ENCODE measurements at places on chromosomes 1 and 21.

GRCh38 chr21:17726047-17726829 lies 92.9 kb downstream of the C21orf91 start:
- DNase-seq = peak; percentile 7

- no peak for DNase-seq
These were observed 81.8 kb downstream of the WDR64 start for GRCh38 chr1:241733899-241734298.

GRCh38 chr1:113875714-113876113 lies 4.2 kb upstream of the PTPN22 start:
- no peak for DNase-seq

- DNase-seq = no peak
These were observed 14.0 kb downstream of the LAPTM5 start for GRCh38 chr1:30743584-30744059.

DNA sequence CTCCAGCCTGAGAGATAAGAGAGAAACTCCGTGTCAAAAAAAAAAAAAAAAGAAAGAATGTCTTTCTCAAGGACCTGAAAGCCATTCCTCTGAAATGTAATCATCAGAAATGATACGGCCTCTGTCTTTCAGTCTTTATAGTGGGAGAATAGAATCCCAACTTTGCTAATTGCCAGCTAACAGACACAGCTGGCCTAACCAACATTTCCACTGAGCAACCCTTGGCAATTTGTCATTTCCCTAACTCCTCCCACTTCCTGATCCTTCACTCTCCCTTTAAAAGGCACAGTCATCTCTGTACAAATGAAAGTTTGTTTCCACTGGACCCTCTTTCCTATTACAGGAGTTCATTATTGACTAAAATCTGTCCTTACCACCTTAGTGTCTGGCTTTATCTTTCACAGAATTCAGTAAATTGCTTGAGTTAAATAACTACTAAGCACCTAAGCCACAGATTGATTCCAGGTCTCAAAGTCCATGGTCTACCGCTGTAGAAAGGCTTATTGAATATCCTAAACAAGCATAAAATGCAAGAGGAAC lies 4.3 kb upstream of the CBR1 start:
- DNase-seq = peak; percentile 49

- no peak for DNase-seq
These were observed 78.6 kb upstream of the TLR5 start for GRCh38 chr1:223221686-223222085.

GRCh38 chr1:182337736-182338571 lies 53.6 kb downstream of the GLUL start:
- DNase-seq = peak; percentile 31

GRCh38 chr1:53320646-53321045 lies 7.2 kb downstream of the LRP8 start:
- DNase-seq = no peak

- DNase-seq = no peak
These were observed 477.2 kb downstream of the BRINP3 start for GRCh38 chr1:190000365-190000872.

GRCh38 chr1:37666241-37666867 lies 26.0 kb upstream of the CDCA8 start:
- DNase-seq = no peak

GRCh38 chr21:44575307-44576024 lies 1.9 kb downstream of the KRTAP10-4 start:
- no peak for DNase-seq

- no peak for DNase-seq
These were observed 1.2 kb downstream of the CEP170 start for GRCh38 chr1:243253926-243254232.

DNA sequence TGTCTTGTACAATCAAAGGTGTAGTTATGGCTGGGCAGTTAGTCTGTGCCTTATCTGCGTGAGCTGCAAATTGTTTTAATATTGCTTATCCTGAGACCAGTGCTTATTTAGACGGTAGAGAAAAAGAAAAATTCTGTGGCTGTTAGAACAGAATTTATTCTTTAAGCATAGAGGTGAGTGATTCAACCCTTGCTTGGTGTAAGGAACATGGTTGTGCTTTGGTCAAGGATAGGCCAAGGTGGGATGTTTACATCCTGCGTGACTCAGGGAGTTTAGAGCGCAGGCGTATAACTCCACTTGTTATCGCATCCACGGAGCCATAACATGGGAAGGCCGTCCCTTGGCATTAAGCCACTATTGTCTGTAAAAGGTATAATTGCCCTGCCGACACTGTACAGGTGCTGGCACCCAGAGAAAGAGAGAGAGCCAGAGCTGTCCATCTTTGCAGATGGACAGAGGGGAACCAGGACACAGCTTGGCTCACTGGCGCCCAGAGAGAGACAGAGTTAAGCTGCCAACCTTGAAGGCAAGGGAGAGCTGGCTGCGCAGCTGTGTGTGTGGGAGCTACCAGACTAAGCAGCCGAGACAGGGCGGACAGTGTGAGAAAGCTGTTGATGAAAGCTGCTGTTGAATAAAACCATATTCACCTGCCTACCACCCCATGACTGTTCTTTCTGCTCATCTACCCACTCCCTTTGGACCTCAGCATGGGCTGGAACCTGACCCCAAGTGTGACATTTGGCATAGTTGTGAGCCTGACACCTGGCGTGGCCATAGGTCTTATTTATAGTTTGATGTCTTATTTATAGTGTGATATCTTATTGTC lies 200.4 kb downstream of the DYRK1A start:
- no peak for DNase-seq

DNA sequence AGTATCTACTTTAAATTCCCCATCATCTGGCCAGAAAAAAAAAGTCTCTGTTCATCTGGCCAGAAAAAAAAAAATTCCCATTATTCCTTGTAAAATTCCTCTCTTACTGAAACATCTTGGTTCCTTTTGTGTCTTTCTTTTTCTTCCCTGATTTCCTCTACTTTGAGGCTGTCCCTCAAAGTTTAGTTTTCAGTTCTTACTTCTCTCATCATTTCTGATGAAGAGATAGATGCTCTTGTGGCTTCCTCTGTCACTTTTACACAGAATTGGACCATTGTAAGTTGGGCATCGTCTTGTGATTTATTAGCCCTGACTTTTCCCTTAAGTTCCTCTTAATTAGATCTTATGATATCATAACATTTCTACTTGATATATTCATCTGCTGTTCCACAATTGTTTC lies 6.5 kb downstream of the SOAT1 start:
- no peak for DNase-seq

DNA sequence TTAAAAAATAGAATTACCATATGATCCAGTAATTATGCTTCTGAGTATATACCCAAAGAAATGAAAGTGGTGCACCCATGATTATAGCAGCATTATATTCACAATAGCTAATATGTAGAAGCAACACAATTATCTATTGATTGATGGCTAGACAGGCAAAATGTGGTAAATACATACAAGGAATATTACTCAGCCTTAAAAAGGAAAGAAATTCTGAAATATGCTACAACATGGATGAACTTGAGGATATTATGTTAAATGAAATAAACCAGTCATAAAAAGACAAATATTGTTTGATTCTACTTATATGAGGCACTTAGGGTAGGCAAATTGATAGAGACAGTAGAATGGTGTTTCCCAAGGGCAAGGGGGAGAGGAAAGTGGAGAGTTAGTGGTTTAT lies 80.8 kb downstream of the MAP3K7CL start:
- DNase-seq = no peak

GRCh38 chr1:53731779-53732305 lies 7.1 kb downstream of the GLIS1 start:
- no peak for DNase-seq

- DNase-seq = no peak
These were observed 48.4 kb downstream of the SLAMF6 start for GRCh38 chr1:160474392-160475242.

GRCh38 chr1:47761201-47761930 lies 235.8 kb downstream of the TRABD2B start:
- no peak for DNase-seq

GRCh38 chr1:35340519-35340918 lies 72.0 kb downstream of the ZMYM4 start:
- no peak for DNase-seq

DNA sequence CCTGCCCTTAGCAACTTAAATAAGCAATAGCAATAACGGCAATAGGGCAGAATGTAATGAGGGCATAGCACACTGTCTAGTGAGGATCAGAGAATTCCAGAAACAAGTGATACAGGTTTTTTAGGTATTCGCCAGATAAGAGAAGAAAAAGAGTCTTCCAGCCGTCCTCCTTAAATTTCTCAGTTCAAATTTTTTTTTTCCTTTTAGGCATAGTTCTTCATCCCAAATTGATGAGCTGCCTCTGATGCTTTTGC lies 1.8 kb downstream of the PIGV start:
- no peak for DNase-seq

DNA sequence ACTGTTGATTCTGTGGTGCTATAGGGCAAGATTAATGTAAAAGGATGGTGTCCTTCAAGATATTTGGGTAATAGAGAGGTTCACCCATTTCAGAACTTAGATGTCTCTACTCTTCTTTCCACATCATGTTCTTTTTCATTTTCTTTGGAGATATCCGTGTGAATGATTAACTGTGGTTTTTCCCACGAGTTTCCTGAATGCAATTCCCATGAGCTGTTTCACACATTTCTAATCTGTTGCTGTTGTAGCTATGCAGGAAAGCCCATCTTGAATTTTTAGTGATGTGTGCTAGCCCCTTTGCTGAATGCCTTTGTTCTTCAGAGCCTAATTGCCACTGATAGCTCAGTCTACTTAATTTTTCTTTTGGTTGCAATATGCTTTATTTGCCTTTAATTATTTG lies 27.6 kb downstream of the SNX27 start:
- DNase-seq = peak; percentile 28

DNA sequence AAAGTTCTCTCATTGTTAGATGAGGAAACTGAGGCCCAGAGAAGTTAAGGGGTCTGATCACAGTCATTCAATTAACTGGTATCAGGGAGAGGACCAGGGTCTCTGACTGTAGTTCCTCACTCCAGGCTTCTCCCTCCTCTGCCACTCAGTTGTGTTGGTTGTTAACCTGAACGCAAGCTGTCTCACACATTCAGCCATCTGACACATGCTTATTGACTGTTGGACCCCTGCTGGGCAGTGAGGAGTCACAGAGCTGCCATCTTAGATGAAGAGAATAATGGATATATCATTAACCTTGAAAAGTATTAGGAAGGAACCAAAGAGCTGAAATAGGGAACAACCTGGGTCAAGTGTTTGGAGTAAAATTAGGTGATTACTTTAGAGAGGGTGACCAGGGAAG lies 194.8 kb downstream of the ZZZ3 start:
- DNase-seq = no peak

DNA sequence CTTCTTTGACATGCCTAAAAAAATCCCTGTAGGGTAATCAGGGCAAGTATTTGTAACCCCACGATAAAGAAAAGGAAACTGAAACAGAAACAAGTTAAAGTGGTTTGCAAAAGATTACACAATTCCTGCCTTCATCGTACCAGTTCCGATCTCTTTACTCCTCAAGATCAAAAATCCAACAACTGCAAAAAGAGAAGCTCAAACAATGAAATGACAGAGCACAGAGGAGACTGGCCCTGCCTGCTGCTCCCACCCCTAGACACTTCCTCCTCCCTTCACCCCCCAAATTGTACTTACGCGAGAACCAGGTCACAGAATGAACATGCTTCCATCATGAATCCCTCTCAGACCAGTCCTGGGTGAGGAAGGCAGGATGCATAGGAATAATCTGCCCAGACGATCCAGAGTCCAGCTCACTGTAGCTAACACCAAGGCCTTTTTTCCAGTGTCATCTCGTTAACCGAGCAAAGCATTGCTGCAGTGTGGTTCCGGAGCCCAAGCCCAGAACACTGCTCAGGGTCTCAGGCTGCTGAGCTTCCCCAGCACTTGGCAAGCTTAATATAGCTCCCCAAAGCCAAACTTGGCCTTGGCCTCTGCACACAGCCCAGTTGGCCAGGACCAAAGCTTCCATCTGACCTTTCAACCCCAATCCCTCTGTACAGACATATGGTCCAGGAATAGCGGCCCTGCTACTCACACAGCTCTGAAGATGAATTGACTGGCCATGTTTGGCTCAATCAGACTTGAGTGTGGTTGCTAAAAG lies 20.3 kb downstream of the RXRG start:
- no peak for DNase-seq

GRCh38 chr1:204419064-204419403 lies 7.4 kb upstream of the PPP1R15B start:
- DNase-seq = peak; percentile 27

- peak; percentile 85 for DNase-seq
These were observed 11.4 kb downstream of the BTBD19 start for GRCh38 chr1:44819608-44820327.

DNA sequence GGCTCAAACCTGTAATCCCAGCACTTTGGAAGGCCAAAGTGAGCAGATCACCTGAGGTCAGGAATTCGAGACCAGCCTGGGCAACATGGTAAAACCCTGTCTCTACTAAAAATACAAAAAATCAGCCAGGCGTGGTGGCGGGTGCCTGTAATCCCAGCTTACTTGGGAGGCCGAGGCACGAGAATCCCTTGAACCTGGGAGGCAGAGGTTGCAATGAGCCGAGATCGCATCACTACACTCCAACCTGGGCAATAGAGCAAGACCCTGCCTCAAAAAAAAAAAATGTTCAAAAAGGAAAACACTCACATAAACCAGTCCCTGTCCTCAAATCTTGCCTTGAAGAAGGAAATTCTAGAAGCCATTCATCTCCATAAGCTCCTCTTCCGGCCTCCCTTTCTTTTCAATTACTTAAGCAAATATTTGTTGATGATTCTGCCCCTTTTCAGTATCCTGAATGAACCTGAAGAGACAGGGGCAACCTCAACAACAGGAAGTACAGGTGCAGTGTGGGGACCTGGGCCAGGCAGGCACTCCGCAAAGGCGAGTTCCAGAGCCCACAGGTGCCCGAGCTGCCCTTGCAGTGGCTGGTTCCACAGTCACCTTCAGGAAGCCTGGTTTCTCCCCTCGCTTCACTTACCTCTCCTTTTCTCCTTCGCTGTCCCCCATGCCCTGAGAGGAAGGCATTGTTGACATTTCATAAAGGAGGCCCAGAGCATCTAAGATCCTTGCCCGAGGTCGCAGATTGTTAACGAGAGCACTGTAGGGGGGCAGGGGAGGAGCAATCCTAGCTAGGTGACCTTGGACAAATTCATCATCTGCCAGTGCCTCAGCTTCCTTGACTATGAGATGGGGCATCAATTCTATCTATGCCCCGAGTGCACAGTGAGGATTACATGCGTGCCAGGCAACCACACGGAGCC lies 8.9 kb upstream of the LEFTY1 start:
- DNase-seq = no peak

DNA sequence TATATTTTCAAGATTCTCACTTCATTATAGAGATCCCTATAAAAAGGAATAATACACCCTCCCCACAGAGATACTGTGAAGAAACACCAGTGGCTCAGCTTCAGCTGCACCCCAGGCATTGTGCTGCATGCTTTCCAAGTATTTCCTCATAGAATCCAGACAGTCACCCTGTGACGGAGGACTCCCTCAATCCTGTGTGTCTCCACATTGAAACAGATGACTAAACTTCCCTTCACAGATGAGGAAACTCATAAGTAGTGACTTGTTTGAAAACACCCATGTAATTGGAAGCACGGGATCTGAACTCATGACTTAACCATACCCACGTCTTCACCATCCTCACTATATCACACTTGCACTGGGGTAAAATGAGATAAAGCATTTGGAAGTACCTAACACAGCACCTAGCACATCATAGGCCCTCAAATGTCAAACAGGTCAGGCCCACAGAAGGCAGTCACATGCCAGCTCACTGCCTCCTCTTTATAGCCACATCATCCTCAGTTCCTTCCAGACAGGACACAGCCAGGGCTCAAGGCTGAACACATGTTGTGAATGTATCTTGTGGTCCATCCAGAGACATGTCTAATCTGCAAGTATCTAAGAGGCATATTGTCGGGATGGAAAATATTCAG lies 55.2 kb downstream of the GPR161 start:
- peak; percentile 89 for DNase-seq

GRCh38 chr1:38609166-38610025 lies 250.2 kb downstream of the RRAGC start:
- DNase-seq = no peak
